ENCODE measurements at places on chromosomes 3 and 15.

GRCh38 chr3:133377396-133377795 lies 22.5 kb upstream of the BFSP2 start:
- no peak for DNase-seq

DNA sequence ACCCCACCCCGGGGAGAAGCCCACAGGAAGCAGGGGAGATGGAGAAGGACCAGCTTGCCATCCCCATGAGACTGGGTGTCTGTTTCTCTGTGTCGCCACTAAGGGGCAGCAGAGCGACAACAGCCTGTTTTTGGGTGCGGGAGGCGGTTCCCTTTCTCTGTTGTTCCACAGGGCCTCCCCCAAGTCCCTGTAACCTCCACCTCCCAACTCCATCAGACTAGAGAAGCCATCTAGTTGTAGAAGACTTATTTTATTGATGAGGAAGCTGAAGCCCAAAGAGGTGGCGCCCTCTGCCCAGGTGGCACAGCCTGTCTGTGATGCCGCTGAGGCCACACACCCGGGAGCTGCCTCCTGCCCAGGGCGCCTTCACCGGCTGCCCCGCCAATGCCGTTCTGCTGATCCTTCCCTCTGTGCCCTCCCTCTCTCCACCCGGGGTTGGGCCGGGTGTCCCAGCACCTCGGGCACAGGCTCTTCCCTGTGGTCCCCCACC lies 3.9 kb upstream of the CCDC9B start:
- DNase-seq, result no peak

- DNase-seq, result no peak
Observed at GRCh38 chr3:148599481-148599880, 98.2 kb upstream of the AGTR1 start.

- DNase-seq, result no peak
Observed at GRCh38 chr3:55724821-55725220, 237.7 kb upstream of the WNT5A start.

DNA sequence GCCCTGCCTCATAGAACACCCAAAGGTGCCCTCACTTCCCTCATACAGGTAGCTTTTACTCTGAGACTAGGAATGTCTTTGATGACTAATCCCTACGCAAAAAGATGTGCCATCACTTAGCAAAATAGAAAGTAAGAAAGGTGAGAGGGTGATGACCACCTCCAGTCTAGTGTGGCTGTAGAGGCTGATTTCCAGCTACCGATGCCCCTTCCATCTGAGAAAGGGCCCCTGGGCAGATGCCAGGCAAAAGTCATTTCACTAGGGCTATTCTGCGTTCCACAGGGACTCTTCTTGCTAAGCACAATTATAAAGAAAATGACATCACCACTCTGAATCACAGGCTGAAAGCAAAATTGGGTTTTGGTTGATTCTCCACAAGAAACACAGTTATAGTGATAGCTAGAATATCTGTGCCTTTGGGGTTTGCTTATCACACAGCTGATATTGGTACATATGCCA lies 77.4 kb downstream of the RBPMS2 start:
- peak; percentile 29 for DNase-seq

DNA sequence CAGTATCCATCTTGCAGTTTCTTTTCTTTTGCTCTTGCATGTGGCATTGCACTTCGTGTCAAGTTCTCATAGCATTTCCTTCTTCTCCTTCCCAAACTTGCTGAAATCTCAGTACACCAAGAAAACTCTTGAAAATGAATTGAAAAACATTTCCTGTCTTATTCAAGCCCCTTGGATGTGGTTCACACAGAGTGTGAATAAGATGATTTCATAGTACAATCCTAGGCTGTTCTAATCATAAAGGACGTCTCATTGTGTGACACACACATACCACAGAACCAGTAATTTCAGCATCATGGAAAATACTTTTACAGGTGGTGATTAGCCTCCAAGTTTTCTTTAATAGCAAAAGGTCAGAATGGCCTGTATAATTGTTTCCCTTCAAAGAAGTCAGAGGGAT lies 121.6 kb upstream of the AADACL2 start:
- DNase-seq, result no peak

GRCh38 chr3:87810452-87811016 lies 248.3 kb downstream of the CGGBP1 start:
- no peak for DNase-seq

DNA sequence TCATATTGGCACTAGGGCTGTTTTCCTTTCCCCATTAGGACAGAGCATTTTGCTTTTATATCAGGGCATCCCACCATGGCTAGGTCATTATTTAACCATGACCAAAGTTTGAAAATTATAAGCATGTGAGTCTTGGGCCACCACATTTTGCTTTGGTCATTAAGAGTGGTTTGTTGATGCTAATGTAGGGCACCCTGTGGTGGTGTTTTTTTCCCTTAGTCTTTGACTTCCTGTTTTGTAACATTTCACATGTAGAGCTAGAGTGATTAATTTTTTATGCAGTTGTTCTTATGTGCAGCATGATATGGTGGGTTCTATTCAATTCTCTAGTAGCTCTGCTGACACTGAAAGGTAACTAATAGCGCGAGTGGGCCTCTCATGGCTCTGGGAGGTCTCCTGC lies 249.6 kb upstream of the ROBO1 start:
- no peak for DNase-seq

DNA sequence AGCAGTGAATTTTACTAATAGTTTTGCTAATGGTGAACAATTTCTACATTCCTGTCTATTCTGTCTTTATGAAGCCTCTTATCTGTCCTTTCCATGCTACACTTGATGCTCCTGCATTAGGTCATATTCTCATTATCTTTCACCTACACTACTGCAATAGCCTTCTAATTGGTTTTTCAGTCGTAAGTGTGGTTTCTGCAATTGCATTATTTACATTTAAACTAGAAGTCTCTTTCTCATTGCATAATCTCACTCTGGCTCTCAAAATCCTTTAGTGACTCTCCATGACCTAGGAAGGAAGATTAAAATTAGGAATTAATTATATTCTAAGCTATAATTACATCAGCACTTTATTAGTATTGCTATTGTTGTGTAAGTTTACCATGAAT lies 686.5 kb downstream of the IGSF11 start:
- DNase-seq, result no peak

DNA sequence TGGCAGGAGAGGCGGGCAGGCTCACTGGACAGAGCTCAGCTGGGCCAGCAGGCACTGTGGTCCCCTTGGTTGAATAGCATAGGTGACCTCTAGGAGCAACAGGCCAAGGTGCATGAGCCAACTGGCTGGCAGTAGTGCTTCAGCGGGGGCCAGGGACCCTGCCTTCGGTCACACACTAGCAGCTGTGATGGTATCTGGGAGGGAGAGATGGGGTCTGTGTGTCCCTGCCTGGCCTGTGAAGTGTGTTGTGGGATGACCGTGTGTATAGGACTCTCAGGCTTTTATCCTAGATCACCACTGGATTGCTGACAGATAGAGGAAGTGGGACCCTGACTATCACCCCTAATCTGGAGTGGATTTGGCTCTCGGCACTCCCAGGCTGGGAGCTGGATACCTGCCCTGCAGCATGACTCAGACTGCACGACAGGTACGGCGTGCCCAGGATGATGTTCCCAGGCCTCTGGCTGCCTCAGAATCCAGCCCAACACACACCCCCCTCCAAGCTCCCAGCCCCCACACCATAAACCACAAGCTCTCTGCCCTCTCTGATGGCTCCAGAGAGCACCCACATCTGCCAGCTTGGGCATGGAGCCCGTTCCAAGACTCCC lies 7.8 kb downstream of the RPS17 start:
- no peak for DNase-seq

DNA sequence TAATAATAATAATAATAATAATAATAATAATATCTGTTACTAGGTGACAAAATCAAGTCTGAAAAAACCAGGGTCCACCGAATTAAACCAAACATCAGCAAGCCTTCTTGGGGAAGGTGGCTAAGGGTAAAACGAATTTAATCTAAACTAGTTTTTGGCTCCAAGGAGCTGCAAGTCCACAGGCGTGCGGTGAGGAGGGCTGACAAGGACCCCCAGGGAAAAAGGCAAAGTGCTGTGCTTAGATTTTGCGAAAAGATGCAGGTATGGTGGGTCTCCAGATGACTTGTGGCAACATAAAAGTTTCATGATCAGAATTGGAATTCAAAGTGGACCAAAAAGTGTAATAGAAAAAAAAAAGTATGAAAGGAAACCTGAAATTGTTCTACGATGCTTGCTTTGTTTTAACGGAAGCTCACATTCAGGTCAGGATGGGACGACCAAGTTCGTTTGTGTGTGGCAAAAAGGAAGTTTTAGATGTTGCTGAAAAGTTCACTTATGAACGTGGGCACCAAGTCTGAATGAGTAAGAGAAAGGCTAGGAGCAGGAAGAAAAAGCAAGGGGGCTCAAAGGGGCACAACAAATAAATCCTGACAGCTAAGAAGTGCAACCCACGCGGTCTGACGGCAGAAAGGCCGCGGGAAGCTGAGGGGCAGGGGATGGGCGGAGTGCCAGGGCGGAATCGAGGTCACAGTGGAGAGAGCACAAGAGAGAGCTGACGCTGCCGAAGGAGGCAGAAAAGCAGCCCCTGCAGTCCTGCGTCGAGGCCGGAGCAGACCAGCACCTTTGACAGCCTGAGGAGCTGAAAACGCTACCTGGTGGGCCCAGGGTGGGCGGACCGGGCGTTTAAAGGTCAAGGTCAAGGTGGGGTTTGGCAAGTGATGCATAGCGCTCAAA lies 1.1 kb downstream of the WDR82 start:
- peak; percentile 69 for DNase-seq

DNA sequence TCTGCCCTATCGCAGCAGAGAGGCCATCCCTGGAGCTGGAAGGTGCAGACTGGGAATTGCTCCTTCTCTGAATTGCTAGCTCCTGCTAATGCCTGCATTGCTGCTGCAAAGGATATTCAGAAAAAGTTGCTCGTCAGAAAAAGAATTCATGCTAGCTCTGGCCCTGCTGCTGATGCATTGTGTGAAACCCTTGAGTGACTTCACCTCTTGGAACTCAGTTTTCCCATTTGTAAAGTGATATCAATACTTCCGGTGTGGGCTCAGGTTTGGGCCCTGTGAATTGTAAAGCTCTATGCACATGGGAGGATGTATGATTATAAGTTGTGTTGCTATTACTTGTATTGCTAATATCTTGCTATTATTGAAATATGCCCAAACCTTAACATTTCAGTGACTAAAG lies 11.4 kb downstream of the SQOR start:
- DNase-seq, result no peak
